Activated CD4-positive, alpha-beta memory T cell treated with anti-CD3 and anti-CD28 coated beads for 36 hours (primary cell): ENCODE measurements at places on chromosomes 11 and 22. TPM values are rescaled to one million over a fixed set of nuclear protein-coding genes. Genes with fewer than 3 reads are reported as not detected.
A peak's percentile ranks its signal among the peaks of the same experiment; 100 is the strongest.

DNA sequence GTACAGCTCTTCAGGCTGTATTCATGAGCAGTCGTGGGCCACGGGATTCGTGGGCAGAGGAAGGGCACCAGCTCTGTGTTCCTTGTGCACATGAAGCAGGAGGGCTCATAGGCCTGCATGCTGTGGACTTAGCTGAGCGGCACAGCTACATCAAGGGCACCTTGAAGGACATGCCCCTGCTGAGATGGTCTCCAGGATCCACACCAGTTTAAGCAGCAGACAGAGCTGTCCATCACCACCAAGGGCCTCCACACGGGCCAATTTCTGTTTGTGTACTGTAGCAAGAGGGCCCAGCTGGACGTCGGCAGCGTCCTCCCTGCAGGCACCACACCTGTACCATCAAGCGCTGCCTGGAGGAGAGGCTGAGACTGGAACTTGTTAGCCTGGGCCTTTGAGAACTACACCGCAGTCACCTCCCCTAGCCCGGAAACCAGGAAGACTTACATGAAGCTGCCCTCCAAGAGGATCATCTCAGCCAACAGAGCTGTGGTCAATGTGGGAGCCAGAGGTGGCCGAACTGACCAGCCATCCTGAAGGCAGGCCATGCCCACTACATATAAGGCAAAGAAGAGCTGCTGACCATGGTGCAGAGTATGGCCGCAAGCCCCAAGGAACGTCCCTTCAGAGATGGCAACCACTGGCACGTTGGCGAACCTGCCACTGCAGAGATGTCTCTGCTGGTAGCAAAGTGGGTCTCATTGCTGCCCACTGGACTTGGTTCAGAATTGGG, 32.7 kb upstream of the GNB1L start:
- H3K27me3 ChIP-seq, result no peaks in the 10 kb centered on the region
- H3K36me3 ChIP-seq, result no peaks in the 10 kb centered on the region
- no peak overlapping the region for H3K4me3 ChIP-seq
- H3K4me1 ChIP-seq, result peaks cover 49% of the 10 kb centered on the region

DNA sequence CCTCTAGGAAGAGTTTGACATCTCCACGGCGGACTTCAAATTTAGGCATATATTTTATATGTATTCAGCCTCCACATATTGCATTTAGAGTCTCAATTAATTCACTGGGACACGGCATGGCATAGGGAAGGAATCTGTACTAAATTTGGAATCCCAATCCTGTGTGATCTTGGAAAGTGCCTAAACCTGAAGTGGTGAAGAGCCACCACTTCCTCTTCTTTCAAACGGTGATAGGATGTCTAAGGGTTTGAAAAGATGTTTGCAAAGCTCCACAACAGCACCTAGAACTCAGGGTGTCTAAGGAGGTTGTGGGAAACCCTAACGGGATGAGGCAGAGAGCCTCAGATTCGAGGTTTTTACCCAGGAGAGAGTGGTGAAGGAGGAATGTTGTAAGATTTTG, 1.0 kb upstream of the L3MBTL2 start:
- no peak for DNase-seq
- H3K27ac ChIP-seq, result no peak overlapping the region
- H3K4me3 ChIP-seq, result no peak overlapping the region
- H3K4me1 ChIP-seq, result peaks cover 26% of the 10 kb centered on the region
- H3K36me3 ChIP-seq, result peaks cover 8% of the 10 kb centered on the region
- no peaks in the 10 kb centered on the region for H3K27me3 ChIP-seq

- H3K27ac ChIP-seq, result no peak overlapping the region
- no peaks in the 10 kb centered on the region for H3K4me1 ChIP-seq
- no peak overlapping the region for H3K4me3 ChIP-seq
- DNase-seq, result no peak
These were observed 29.3 kb downstream of the RPUSD4 start for GRCh38 chr11:126181939-126182730.

GRCh38 chr11:74226907-74227306, 55.8 kb downstream of the PPME1 start:
- no peak for DNase-seq
- H3K4me3 ChIP-seq, result no peak overlapping the region
- no peaks in the 10 kb centered on the region for H3K27me3 ChIP-seq
- no peak overlapping the region for H3K27ac ChIP-seq
- H3K4me1 ChIP-seq, result peaks cover 3% of the 10 kb centered on the region

- no peak overlapping the region for H3K4me3 ChIP-seq
- H3K27me3 ChIP-seq, result no peaks in the 10 kb centered on the region
- H3K36me3 ChIP-seq, result peaks cover 15% of the 10 kb centered on the region
- H3K4me1 ChIP-seq, result peaks cover 30% of the 10 kb centered on the region
These were observed 12.2 kb downstream of the FAR1 start for GRCh38 chr11:13680501-13681264.

DNA sequence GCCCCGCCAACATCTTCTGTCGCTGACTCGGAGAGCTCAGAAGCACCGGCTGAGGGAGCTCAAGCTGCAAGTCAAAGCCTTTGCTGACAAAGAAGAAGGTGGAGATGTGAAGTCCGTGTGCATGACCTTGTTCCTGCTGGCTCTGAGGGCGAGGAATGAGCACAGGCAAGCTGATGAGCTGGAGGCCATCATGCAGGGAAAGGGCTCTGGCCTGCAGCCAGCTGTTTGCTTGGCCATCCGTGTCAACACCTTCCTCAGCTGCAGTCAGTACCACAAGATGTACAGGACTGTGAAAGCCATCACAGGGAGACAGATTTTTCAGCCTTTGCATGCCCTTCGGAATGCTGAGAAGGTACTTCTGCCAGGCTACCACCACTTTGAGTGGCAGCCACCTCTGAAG, 6.7 kb downstream of the RAG1 start:
- DNase-seq, result no peak
- peaks cover 26% of the 10 kb centered on the region for H3K27me3 ChIP-seq
- H3K27ac ChIP-seq, result no peak overlapping the region
- H3K4me3 ChIP-seq, result no peak overlapping the region
- H3K36me3 ChIP-seq, result peaks cover 7% of the 10 kb centered on the region

- no peak overlapping the region for H3K27ac ChIP-seq
- no peak for DNase-seq
- no peak overlapping the region for H3K4me3 ChIP-seq
- H3K27me3 ChIP-seq, result no peaks in the 10 kb centered on the region
- peaks cover 9% of the 10 kb centered on the region for H3K4me1 ChIP-seq
- H3K36me3 ChIP-seq, result no peaks in the 10 kb centered on the region
These were observed 35.6 kb downstream of the GAS2 start for GRCh38 chr11:22702031-22702430.

DNA sequence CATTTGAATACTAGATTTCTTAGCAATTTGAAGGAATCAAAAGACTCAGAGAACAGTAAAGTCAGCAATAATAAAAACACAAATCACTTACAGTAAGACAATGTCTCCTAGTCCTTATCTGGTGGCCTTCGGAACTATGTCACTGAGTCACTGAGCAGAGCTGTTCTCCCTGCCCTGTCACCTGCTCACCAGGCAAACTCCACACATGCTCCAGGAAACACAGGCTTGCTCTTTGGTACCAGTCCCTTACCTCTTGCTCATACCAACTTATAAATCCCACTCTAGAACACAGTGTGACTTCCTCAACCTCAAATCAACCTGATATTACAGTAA, 81.1 kb upstream of the CHRM4 start:
- peaks cover 5% of the 10 kb centered on the region for H3K36me3 ChIP-seq
- no peaks in the 10 kb centered on the region for H3K27me3 ChIP-seq
- H3K4me1 ChIP-seq, result peaks cover 37% of the 10 kb centered on the region
- H3K4me3 ChIP-seq, result no peak overlapping the region
- no peak overlapping the region for H3K27ac ChIP-seq

DNA sequence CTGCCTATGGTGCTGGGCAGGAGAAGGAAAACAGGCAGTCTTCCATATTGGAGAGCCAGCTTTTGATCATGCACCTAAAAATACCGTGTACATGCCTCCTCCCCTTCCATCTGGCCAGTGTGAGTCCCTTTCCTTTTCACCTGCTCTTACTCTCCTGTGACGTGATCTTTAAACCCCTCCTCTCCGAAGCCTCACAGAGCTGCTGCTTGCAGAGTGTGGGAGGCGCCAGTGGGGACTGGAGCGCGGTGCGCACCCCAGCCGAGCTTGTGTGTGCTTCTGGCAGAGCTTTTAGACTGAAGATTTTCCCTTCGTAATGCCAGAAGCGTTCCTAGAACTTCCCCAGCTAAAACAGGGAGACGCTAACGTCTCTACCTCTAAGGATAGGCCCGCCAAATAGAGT, 29.8 kb downstream of the MUC6 start:
- H3K4me1 ChIP-seq, result no peaks in the 10 kb centered on the region
- H3K36me3 ChIP-seq, result peaks cover 25% of the 10 kb centered on the region
- DNase-seq, result no peak
- H3K27ac ChIP-seq, result no peak overlapping the region

- no peak overlapping the region for H3K4me3 ChIP-seq
- H3K27ac ChIP-seq, result peak overlapping the region; percentile 59
- no peaks in the 10 kb centered on the region for H3K27me3 ChIP-seq
- peaks cover 10% of the 10 kb centered on the region for H3K4me1 ChIP-seq
These were observed 7.2 kb downstream of the COA4 start for GRCh38 chr11:73869332-73869949.

DNA sequence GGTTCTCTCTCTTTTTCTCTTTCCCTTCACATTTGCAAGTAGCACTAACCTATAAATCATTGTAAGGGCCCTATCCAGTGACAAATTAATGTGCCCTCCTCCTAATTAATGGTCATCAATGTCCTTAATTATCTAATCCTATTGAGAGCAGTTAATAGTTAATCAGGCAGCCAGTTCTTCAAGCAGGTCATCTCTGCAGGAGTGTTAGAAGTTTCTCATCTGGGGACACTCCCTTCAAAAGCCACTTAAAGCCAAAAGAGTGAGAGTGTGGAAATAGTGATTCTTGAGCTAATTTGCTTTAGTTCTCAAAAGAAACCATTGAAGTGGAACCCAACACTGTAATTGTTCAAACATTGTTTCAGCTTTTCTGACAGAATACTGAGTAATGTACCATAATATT, 141.6 kb downstream of the ELP4 start:
- H3K36me3 ChIP-seq, result peaks cover 19% of the 10 kb centered on the region
- H3K4me3 ChIP-seq, result no peak overlapping the region
- no peaks in the 10 kb centered on the region for H3K27me3 ChIP-seq
- DNase-seq, result no peak
- H3K27ac ChIP-seq, result no peak overlapping the region
- peaks cover 7% of the 10 kb centered on the region for H3K4me1 ChIP-seq

DNA sequence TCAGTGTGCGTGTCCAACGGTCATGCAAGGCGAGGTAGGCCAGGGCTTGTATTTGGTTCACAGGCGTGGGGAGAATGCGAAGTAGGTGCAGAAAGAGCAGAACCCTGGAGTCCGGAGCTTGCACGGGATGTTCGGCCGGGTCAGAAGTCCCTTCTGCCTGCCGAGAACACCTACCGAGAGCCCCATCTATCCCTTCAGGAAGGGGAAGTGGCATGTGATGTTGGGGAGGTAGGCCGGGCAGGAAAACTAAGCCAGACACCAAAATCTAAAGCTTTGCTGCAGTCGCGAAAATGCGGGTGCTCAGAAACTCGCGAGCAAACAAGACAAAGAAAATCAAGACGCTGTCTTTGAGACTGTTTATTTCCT, 435 bp upstream of the TAF6L start:
- peak; percentile 34 for DNase-seq
- H3K36me3 ChIP-seq, result peaks cover 13% of the 10 kb centered on the region
- peak overlapping the region; percentile 79 for H3K4me3 ChIP-seq
- H3K4me1 ChIP-seq, result peaks cover 26% of the 10 kb centered on the region
- no peaks in the 10 kb centered on the region for H3K27me3 ChIP-seq

GRCh38 chr11:100515087-100515486, 172.0 kb upstream of the ARHGAP42 start:
- DNase-seq, result no peak
- no peaks in the 10 kb centered on the region for H3K36me3 ChIP-seq
- no peak overlapping the region for H3K27ac ChIP-seq
- no peaks in the 10 kb centered on the region for H3K27me3 ChIP-seq

DNA sequence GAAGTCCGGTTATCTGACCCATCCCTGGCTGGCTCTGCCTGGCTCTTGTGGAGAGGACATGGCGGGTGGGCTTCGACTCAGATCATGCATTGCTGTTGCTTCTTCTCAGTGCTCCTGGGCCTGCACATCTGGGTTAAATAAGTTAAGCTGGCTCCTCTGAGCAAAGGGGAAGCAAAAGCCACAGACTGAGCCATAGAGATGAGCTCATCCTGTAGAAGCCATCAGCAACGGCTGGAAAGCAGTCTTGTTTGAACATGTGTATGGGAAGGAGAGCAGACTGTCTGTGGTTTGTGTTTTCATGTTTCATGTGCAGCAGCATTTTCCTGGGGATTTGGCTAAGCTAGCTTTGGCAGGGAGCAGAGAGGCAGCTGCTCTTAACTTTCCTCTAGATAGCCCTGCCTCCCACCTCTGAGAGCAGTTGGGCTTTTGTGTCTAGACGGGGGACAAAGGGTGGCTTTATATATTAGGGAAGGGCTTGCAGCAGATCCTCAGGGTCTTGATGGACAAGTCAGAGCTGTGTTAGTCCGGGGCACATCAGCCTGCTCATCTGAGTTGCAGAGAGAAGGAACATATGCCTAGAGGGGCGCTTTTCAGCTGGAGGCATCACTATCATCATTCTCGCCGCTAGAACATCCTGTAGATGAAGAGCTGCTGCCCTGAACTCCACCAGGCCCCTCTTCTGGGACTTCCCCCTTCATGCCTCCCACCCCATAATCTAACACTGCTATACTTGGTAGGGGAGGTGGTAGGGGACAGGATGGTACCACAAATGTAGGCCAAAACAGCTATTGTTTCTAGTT, 14.9 kb downstream of the DCPS start:
- peaks cover 28% of the 10 kb centered on the region for H3K36me3 ChIP-seq
- H3K4me3 ChIP-seq, result no peak overlapping the region
- H3K27me3 ChIP-seq, result no peaks in the 10 kb centered on the region
- peaks cover 30% of the 10 kb centered on the region for H3K4me1 ChIP-seq

- no peaks in the 10 kb centered on the region for H3K36me3 ChIP-seq
- H3K4me3 ChIP-seq, result no peak overlapping the region
- peaks cover 6% of the 10 kb centered on the region for H3K4me1 ChIP-seq
- peaks cover 40% of the 10 kb centered on the region for H3K27me3 ChIP-seq
- DNase-seq, result no peak
- H3K27ac ChIP-seq, result no peak overlapping the region
These were observed 6.3 kb downstream of the GRIK4 start for GRCh38 chr11:120517801-120518291.

DNA sequence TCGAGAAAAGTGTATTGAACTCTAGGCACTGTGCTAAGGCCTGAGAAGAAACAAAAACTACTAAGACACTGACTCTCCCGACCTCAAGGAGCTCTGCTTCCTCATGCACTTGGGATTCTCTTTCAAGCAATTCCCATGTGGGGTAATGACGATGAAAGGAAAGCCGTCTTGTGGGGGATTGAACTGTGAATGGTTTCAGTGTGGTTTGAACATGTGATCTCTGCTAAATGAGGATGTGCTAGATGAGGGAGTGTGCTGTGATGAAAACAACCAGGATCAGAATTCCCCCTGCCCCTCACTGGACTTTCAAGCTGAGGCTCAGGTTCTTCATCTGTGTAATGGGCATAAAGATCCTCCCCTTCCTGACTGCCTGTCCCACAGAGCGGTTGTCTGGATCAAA, 74.9 kb downstream of the DEPDC5 start:
- H3K4me1 ChIP-seq, result peaks cover 31% of the 10 kb centered on the region
- peaks cover 31% of the 10 kb centered on the region for H3K36me3 ChIP-seq

- DNase-seq, result peak; percentile 40
- H3K4me1 ChIP-seq, result peaks cover 71% of the 10 kb centered on the region
- peak overlapping the region; percentile 89 for H3K27ac ChIP-seq
- peaks cover 17% of the 10 kb centered on the region for H3K36me3 ChIP-seq
These were observed 15.0 kb upstream of the APOA1 start for GRCh38 chr11:116852261-116853031.

MMP8 gene
- not detected for total RNA-seq

SCO2 gene
- 5.6 TPM for total RNA-seq

PRSS23 gene
- total RNA-seq, result 1.9 TPM

CDKN1C gene
- total RNA-seq, result 0.69 TPM

CDON gene
- total RNA-seq, result 2.5 TPM
